ENCODE measurements at places on chromosomes 7 and 10.

DNA sequence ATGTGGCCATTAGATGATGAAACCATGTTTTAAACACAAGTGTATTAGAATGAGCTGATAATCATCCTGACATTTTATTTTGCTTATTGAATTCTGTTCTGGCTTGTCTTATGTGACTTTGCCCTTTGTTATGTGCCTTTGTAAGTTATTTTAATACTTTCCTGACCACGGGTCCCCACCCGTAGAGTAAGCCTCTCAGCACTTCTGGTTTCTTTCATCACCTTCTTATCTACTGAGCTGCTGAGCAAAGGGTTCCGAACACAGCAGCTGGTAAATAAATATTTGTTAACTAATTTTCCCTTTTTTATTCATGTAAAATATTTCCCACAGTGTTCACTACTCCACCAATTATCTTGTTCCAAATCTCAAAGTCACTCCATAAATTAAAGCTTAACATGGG, 1115.3 kb downstream of the SORCS3 start:
- DNase-seq = no peak

DNA sequence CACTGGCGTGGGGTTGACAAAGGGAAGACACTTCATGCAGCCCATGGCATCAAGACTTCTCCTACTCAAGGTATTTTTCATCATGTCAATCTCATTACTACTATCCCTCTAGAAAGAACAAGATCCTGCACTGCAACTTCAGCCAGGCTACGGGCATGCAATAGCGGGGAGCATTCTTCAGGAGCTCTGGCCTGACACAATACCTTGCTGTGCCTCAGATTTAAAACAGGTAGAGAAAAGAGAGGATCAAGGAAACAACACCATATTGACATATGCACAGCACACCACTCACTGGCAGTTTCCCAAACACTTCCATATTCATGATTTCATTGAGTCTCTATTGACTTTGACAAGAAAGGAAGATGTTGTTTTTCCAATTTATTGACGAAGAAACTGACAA, 51.5 kb downstream of the DOCK4 start:
- DNase-seq = no peak

GRCh38 chr7:39005461-39005860, 27.8 kb downstream of the POU6F2 start:
- no peak for DNase-seq

GRCh38 chr10:12513003-12513365, 163.6 kb downstream of the CAMK1D start:
- DNase-seq = no peak

DNA sequence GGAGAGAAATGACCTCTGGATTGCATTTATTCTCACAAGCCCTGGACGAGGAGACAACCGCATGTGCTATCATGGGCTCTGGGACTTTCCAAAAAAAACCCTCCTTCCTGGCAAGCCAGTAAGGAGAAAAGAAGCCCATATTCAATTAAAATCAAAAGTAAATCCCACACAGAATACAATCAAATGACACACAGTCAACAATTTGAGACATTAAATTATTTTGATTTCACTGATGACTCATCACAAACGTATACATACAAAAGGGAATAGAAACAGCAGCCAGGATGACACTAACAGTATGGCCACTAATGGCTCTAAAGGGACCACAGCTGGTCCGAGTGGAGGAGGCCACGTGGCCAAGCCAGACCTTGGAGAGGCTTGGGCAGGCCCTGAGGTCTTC, 24.9 kb downstream of the LRRC20 start:
- no peak for DNase-seq

DNA sequence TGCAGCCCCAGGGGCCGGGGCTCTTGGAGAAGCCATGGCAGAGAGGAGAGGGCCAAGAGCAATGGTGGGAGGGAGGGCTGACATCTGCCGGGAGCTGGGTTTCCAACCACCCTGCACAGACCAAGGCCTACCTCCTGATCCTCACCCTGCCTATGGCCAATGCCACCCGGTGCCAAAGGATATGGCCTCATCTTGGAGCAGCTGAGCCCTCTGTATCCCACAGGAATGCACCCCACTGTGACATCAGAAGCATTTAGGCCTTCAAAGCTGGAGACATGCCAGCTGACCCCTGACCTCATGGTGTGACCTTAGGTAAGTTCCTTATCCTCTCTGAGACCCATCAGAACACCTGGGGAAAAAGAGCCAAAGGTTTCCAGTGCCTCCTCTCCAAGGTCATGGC, 113.6 kb upstream of the ZMIZ1 start:
- no peak for DNase-seq

DNA sequence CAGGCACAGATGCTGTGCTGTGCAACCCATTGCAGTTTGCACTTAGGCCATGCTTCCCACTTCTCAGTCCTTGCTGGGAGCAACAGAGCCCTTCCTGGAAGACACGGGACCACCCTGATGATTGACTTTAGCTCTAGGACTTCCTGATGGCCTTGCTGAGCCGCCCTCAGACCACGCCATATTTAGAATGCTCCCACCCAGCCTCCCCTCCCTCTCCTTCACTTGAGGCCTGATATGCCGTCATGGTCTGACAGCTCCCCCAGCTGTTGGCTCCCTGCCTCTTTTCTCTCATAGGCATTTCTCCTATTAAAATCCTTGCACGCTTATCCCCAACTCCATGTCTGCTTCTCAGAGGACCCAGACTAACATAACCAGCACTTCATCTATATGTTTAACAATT, 29.4 kb upstream of the GATAD1 start:
- no peak for DNase-seq

DNA sequence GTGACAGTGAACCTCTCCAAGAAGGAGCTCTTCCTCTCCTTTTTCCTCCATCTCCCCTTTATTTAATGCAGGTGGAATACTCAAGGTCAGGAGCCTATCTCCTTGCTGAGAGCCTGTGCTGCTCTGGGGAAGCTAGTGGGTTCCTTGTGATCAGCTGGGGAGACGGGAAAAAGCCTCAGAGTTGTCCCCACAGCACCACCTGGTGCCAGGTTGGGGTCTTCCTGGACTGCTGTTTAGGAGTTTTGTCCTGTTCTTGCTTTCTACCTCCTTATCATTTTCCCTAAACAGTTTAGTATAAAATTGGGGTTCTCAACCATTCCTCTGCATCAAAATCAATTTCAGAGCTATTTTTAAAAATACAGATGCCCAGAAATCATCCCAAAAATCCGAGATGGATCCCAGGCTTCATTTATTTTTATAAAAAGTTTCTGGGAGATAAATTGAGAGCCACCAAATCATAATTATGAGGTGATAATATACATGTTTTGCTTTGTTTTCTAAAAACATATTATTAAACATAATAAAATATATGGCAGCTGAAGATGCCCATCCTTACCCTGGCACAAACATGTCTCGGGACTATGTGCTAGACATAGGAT, 44.3 kb downstream of the MACC1 start:
- DNase-seq = peak; percentile 48

GRCh38 chr7:52498366-52498765, 537.1 kb upstream of the POM121L12 start:
- no peak for DNase-seq

DNA sequence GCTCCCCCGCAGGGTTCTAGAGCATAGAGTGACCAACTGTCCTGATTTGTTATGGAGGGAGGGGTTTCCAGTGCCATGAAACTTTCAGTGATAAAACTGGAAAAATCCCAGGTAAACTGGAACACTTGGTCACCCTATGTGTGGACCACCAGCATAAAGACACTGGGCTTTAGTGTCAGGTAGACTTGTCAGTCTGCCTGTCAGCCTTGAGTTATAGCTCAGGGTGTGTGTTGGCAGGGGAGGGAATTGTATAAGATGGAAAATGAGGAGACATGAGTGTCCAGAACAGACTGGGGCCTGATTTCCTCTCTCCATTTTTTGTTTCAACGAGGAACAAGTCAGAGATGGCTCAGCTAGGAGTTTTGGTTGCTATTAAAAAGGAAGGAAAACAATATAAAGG, 10.2 kb upstream of the EFCAB10 start:
- DNase-seq = no peak

DNA sequence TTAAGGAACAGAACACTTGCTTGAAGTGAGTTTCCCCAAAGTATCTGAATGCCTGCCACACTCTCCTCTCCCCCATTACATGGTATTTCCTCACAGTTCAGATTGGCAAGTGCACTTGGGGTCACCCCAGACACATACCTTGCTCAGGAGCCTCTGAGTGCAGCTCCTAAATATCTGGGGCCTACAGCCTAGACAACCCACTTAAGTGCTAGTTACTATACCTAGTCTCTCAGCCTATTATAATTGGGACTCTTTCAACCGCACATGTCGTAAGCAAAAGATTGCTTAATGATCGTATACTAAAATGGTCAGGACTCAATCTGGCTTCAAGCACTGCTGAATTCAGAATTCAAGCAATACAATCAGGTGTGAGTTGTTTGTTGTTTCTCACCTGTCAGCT, 19.9 kb downstream of the TMEM176B start:
- DNase-seq = no peak

- no peak for DNase-seq
These were observed 5.4 kb downstream of the AGFG2 start for GRCh38 chr7:100544386-100544785.

GRCh38 chr7:69674701-69675182, 76.5 kb downstream of the AUTS2 start:
- no peak for DNase-seq

- DNase-seq = no peak
These were observed 307.8 kb downstream of the GPAM start for GRCh38 chr10:111875725-111876124.

GRCh38 chr7:150942001-150942590, 36.0 kb downstream of the KCNH2 start:
- DNase-seq = no peak

DNA sequence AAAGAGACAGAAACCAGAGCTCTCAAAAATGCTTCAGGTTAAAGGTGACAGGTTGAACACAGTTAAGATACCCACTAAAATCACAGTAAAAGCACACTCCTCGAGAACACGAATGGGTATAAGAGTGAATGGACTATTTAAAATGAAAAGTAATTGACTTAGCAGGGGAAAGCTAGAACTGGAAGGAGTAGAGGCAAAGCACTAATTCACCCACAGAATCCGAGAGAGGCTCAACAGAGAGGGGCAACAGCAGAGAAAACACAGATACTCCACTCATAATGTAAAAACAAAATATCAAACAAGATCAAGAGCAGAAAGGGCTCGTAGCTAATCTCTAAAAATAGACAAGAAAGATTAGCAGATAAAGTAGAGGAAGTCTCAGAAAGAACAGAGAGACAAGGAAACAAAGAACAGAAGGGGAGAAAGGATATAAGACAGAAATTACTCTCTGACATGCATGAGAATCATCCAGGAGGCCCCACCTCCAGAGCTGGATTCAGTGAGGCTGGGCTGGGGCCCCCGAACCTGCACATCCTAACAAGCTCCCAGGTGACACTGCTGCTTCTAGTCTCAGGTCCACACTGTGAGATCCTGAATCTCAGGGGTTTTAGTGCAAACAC, 117.6 kb downstream of the GALNT11 start:
- no peak for DNase-seq

GRCh38 chr7:15854841-15855524, 168.5 kb upstream of the MEOX2 start:
- no peak for DNase-seq
